8988T (cell line): ENCODE measurements at places on chromosomes 6 and 20.

DNA sequence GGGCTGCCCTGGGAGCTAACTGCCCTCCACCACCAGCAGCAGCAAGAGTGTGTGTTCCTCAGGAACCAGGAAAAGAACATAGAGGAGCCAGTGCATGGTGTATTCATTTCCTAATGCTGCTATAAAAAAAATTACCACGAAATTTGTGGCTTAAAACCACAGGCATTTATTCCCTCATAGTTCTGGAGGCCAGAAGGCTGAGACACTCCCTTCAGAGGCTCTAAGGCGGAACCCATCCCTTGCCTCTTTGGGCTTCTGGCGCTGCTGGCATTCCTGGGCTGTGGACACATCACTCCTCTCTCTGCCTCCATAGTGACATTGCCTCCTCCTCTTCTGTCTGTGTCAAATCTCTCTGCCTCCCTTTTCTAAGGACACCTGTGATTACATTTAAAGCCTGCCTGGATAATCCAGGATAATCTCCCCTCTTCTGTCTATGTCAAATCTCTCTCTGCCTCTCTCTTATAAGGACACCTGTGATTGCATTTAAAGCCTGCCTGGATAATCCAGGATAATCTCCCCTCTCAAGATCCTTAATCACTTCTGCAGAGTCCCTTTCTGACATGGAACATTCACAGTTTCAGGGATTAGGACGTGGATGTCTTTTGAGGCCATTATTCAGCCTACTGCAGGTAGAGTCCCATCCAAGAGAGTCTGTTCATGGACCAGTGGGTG is 54.7 kb downstream of the NDUFAF5 start:
- DNase-seq, result no peak

DNA sequence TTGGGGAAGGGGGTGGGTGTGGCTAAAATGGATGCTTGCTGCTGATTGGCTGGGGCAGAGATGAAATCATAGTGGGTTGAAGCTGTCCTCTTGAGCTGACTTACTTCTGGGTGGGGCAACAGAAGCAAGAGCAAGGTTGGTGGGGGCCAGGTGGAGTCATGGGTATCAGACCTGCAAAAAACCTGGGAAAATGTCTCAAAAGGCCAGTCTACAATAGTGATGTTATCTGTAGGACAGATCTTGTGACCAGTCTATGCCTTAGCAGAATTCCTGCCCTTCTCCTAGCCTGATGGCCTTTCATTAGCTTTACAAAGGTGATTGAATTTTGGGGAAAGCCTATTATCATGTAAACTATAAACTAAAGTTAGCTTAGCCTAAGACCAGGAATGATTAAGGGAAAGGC is 945.7 kb downstream of the KIF16B start:
- DNase-seq, result no peak

DNA sequence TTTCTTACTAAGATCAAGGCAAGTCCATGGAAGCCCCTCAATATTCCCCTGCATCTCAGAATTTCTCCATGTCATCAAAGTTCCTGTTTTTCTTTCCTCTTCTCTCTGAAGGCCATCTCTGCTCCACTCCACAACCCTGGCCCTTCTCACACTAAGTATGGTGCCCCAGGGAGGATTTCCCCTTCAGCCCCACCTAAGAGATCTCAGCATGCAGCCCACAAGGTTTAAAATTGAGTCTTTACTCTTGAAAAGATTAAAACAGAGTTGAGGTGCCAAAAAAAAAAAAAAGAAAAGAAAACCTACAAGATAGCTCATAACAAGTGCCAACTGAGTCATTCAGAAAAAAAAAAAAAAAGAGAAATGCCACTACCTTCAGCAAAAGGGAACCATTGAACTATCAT is 36.5 kb upstream of the TNFAIP3 start:
- no peak for DNase-seq

DNA sequence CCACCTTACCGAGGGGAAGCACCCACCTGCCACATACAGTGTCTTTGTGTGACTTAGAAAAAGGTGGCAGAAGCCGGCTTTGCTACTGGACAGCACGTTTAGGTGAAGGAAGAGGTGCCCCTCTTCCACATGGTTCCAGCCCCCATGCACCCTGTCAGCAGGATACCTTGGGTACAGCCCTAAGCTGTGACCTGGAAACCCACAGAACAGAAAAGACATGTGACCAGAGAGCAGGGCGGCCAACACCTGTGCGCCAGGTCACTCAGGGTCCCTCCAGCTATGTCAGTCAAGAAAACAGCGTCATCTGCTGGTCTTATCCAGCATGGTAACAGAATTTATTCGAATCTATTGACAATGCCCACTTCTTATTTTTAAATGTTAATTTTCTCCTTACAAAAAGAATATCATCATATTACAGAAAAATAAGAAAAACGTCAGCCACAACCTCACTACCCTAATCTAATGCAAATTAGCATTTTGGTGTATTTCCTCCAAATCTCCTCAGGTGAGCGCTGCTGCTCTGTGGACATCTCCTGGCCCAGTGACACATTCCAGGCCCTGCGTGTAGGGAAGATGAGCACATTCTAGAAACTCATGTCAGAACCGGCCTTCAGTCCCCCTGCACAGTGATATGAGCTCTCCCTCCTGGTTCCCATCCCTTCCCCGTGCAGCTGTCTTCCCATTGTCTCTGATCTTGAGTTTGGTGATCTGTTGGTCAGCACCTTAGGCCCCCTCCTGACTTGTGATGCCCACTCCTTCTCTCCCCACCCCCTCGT is 37.2 kb downstream of the GTF2H5 start:
- DNase-seq, result no peak

DNA sequence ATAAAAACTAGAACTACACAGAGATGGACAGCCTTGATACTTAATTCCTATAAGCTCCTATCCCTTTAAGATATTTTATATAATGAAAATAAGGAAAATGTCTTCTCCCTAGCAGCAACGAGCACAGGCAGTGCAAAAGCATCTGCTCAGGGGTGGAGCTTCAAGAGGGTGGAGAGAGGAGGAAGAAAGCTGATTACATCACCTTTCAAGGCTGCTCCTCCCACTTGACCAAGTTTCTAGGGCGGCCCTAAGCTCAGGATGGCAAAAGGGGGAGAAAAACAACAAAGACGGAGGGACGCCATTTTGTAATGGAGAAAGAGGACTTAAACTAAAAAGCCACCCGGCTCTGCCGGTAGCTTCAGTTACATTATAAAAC is 2.2 kb downstream of the PPP1R10 start:
- no peak for DNase-seq

- DNase-seq, result no peak
These were observed 996 bp upstream of the SEC23B start for GRCh38 chr20:18506744-18507143.

- DNase-seq, result no peak
These were observed 62.8 kb upstream of the KCNQ5 start for GRCh38 chr6:72559067-72559466.

GRCh38 chr20:43994486-43995100 is 79.9 kb downstream of the TOX2 start:
- no peak for DNase-seq

GRCh38 chr6:31727034-31727716 is 1.9 kb downstream of the DDAH2 start:
- no peak for DNase-seq

- DNase-seq, result no peak
These were observed at the start of gene PDE7B for GRCh38 chr6:135851442-135852271. Gene PDE7B (plus strand): TSS chr6:135851701.

DNA sequence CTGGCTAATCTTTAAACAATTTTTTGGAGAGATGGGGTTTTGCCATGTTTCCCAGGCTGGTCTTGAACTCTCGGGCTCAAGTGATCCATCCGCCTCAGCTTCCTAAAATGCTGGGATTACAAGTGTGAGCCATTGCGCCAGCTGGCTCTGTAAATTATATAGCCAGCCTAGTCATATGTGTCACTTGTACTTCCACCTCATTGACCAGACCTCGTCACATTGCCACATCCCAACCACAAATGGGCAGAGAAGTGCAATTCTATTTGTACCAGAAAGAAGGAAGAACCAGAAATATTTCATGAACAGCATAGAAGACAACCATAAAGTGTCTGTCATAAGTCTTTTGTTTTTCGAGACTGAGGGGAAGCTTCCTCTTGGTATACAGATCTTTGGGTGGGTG is 304.9 kb upstream of the RNF24 start:
- DNase-seq, result no peak

GRCh38 chr6:53390010-53390409 is 41.3 kb upstream of the ELOVL5 start:
- DNase-seq, result no peak

GRCh38 chr6:3239110-3239830 is 11.8 kb upstream of the TUBB2B start:
- DNase-seq, result no peak

DNA sequence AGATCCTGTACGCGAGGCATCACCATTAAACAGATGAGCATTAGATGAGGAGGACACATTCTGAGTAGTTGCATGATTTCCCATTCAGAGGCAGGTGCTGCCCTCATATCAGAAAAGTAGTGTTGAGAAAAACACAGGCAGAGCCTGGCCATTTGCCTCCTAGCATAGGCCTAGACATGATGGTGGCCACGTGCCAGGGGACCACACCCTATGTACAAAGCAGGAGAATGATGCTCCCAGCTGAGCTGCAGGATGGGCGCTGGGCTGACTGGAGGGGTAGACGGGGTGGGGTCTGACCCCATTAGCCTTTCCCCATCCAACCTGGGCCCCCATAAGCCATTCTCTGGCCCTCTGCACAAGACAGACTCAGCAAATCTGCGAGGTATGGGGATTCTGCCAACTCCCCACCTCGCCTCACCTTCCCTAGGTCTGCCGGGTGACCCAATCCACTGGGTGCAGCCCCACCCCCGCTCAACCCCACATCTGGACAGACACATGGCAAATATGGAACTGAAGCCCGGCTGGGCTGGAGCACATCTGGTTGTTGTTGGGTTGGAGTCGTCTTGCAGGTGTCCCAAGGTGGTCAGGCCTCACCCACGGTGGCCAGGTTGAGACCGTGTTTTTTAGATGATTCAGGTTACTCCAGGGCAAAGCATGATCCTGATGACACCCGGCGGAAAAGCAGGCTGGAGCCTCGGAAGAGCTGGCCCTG is 13.9 kb downstream of the PI16 start:
- no peak for DNase-seq

GRCh38 chr6:1179571-1180459 is 132.1 kb upstream of the FOXQ1 start:
- DNase-seq, result no peak

GRCh38 chr6:18600255-18600654 is 213.1 kb downstream of the RNF144B start:
- no peak for DNase-seq

DNA sequence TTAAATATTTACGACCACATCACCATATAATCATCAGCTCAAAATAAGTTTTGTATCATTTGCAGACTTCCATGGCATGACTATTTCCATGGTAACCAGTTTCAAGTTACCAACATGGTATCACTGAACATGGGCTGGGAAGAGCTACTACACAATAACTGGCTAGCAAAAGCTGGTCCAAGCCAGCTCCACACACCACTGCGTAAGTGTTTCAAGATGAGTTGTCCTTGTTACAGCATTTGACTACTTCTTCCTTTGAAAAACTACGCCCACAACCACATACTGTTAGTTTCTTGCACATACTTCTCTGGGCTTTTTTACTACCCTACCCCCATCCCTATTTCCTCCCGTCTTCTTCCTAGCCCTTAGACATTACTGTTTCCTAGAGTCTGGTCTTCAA is 8.5 kb downstream of the CD164 start:
- no peak for DNase-seq

GRCh38 chr6:134676307-134677281 is 273.3 kb downstream of the ALDH8A1 start:
- DNase-seq, result no peak

GRCh38 chr6:137811916-137812553 is 55.0 kb upstream of the TNFAIP3 start:
- DNase-seq, result no peak

DNA sequence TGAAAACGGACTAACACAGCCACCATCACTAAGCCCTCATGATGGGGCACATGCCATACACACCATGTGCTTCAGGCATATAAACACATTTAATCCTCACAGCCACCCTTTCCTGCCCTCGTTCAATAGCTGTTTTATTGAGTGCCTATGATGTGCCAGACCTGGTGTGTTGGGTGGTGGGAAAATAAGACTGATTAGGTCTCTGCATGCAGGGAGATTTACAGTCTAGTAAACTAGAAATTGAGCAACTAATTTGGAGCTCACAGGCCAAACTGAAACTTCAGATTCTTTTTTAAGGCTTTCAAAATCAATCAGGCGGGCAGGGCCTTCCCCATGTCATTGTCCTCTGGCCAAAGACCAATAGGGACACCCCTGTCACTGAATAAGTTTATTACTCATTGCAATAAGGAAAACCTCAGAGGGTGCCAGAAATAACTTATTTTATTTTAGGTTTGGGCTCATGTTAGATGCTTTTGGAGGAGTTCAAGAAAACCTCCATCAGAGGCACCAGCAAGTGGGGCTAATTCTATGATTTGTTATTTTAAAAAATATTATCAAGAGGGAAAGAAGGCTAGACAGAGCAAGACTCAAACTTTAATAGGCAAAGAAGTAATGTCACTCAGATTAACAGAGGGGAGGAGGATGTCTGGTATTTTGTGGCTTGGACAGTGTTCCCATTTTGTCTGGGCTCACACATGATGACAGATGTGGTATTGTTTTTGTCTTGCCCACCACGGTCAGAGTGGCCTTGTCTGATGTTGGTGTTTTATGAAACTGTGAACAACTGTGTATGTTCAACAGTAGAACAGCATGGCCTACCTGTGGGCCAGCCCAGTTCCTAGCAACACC is 12.0 kb downstream of the ZFP64 start:
- DNase-seq, result no peak

DNA sequence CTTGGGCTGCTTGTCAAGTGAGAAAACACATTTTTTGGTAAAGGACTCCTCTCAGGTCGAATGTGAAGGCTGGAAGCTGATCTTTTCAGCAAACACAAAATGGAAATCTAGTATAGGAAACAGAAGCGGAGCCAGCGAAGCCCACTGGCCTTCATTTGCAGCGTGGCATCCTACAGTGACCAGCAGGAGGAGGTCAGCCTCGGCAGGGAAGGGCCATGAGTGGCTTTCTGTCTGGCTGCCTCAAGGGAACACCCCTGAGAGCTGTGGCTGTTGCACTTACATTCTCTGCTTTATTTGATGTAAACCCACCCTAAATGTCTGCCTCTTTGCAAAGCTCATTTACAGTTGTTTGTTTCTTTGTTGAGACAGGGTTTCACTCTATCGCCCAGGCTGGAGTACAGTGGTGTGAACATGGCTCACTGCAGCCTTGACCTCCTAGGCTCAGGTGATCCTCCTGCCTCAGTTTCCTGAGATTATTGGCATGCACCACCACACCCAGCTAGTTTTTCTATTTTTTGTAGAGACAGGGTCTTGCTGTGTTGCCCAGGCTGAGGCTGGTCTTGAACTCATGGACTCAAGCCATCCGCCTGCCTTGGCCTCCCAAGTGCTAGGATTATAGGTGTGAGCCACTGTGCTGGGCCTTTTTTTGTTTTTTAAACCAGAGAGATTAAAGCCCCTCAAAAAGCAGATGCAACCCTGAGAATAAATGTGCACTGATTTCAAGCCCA is 322.0 kb upstream of the SOX4 start:
- DNase-seq, result no peak

- no peak for DNase-seq
These were observed 604 bp downstream of the SH3BGRL2 start for GRCh38 chr6:79631693-79632172.
